ENCODE measurements at places on chromosomes 12 and 14. TPM values are rescaled to one million over a fixed set of nuclear protein-coding genes. Genes with fewer than 3 reads are reported as not detected.

- H3K27me3 ChIP-seq: no peaks in the 10 kb centered on the region
- no peak for DNase-seq
- H3K36me3 ChIP-seq: peaks cover 6% of the 10 kb centered on the region
- H3K27ac ChIP-seq: no peak overlapping the region
- H3K4me1 ChIP-seq: peaks cover 84% of the 10 kb centered on the region
- no peak overlapping the region for H3K4me3 ChIP-seq
These were observed 17.0 kb downstream of the NCOR2 start for GRCh38 chr12:124550123-124551089.

The MYL2 gene
- not detected for total RNA-seq

GRCh38 chr12:105978276-105978675 is 160.5 kb downstream of the NUAK1 start:
- no peaks in the 10 kb centered on the region for H3K4me1 ChIP-seq
- H3K4me3 ChIP-seq: no peak overlapping the region
- DNase-seq: no peak
- H3K27ac ChIP-seq: no peak overlapping the region

DNA sequence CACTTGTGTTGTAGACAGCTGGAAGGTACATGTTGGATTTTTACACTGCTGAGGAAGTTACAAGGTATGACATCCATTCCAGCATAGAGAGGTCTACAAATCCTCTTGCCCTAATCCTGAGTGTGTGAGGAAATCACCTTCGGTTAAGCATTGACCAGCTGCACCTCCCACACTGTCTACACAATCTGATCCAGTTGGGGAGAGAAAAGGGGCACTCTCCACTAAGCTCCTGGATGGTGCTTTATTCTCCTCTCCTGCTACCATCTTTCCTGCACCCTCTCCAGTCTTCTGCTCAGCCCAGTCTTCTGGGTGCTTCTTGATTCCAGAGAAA is at the start of gene OR6J1:
Gene OR6J1, minus strand, starts transcription at position 48 of the 331 bp plus-strand sequence. CDS start 9,541 bp downstream, outside the sequence.
- DNase-seq: no peak
- no peak within 1 kb of the TSS for H3K27ac ChIP-seq
- H3K27me3 ChIP-seq: no peaks in the 10 kb centered on the region

DNA sequence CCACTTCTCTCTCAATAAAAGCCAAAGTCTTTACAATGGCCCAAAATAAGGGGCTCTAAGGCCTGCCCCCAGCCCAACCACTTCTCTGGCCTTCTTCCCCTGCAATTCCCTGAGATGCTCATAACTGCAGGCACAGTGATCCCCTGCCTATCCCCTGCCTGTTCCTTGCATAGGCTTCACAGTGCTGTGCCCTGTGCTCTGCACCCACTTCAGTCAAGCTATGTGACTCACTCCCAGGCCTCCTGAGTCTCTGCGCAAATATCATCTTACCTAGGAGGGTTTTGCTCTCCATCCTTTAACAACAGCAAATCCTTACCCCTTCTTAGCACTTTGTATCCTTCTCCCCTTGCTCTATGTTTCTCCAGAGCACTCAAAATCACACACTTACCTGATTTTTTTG is 242.2 kb downstream of the MSRB3 start:
- DNase-seq: no peak
- H3K27me3 ChIP-seq: no peaks in the 10 kb centered on the region
- no peaks in the 10 kb centered on the region for H3K36me3 ChIP-seq
- H3K4me1 ChIP-seq: no peaks in the 10 kb centered on the region
- no peak overlapping the region for H3K27ac ChIP-seq

- H3K4me1 ChIP-seq: peaks cover 23% of the 10 kb centered on the region
- H3K27ac ChIP-seq: no peak overlapping the region
- H3K4me3 ChIP-seq: no peak overlapping the region
- peaks cover 1% of the 10 kb centered on the region for H3K36me3 ChIP-seq
- no peak for DNase-seq
These were observed 13.3 kb downstream of the BRF1 start for GRCh38 chr14:105287249-105288102.

- peaks cover 8% of the 10 kb centered on the region for H3K27me3 ChIP-seq
- DNase-seq: no peak
- no peaks in the 10 kb centered on the region for H3K36me3 ChIP-seq
- H3K4me3 ChIP-seq: no peak overlapping the region
These were observed 3.9 kb downstream of the TSPAN9 start for GRCh38 chr12:3081091-3081490.

The MANSC4 gene
- total RNA-seq: not detected

The SUDS3 gene
- total RNA-seq: 19.8 TPM

The TSPAN9 gene
- total RNA-seq: not detected

The SPTB gene
- total RNA-seq: 0.27 TPM

DNA sequence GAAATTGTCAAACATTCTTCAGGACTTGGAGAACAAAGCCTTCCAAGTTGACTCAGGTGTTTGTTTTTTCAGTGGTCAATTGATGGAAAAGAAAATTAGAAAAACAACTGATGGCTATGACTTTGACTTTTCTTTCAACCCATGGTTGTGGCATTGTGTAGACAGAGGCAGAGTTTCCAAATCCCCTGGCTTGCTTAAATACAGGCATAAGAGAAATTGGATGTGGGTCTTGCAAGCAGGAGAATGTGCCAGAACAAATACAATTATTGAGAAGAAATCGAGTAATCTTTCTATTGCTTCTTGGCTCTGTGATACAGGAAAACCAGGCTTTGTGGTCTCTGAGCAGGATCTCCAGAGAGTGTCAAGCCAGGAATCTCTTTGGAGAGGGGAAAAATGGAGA is 40.9 kb upstream of the FRMD6 start:
- no peaks in the 10 kb centered on the region for H3K36me3 ChIP-seq
- peaks cover 13% of the 10 kb centered on the region for H3K4me1 ChIP-seq

GRCh38 chr12:56031987-56032386 is 9.7 kb upstream of the RPS26 start:
- H3K36me3 ChIP-seq: peaks cover 66% of the 10 kb centered on the region
- DNase-seq: peak; percentile 76
- no peaks in the 10 kb centered on the region for H3K27me3 ChIP-seq

The SLC39A5 gene
- 0.41 TPM for total RNA-seq

The TMEM179 gene
- total RNA-seq: not detected

DNA sequence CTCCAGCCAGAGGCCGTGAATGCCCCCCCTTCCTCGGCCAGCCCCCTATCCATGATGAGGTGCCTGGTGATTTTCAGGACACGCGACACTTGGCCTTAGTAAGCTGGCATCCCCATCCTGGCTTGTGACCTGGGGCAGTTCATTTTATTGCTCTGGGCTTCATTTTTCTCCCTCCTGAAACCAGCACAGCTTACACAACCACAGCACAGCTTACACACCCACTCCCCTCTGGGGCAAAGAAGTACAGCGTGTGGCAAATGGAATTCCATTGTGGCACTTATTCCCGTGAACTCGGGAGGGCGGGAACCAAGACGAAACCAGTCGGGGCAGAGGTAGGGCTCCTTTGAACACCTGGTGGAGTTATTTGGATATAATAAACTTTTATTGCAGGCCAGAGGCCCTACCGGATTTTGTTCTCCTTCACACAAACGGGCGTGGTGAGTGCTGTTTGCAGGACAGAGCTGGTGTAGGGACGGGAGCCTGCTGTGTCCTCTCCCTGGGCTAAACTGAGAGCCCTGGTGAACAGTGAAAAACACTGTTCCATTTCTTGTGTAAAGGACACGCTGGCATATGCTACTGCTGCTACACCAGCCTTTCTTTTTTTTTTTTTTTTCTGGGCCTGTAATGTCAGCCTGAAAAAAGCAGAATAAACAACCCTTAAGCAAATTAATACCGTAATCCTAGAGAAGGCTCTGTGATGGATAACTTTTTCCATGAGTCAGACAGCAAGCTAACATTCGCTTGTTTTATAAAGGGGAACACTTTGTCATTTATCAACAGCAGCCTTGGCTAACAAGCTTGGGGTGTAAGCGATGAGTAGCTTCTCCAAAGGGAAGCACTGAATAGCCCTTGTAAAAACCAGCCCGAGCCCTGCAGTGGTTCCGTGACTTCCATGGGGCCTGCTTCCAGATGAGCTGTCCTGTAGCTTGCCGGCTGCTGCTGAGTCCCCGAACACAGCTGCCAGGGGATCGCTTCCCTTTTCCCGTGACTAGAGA is 29.3 kb downstream of the CD9 start:
- peaks cover 28% of the 10 kb centered on the region for H3K4me1 ChIP-seq
- H3K27me3 ChIP-seq: no peaks in the 10 kb centered on the region
